ENCODE measurements at places on chromosomes 6 and 20.

- DNase-seq, result peak; percentile 54
Observed at GRCh38 chr6:56909115-56909907, 45.6 kb upstream of the BEND6 start.

DNA sequence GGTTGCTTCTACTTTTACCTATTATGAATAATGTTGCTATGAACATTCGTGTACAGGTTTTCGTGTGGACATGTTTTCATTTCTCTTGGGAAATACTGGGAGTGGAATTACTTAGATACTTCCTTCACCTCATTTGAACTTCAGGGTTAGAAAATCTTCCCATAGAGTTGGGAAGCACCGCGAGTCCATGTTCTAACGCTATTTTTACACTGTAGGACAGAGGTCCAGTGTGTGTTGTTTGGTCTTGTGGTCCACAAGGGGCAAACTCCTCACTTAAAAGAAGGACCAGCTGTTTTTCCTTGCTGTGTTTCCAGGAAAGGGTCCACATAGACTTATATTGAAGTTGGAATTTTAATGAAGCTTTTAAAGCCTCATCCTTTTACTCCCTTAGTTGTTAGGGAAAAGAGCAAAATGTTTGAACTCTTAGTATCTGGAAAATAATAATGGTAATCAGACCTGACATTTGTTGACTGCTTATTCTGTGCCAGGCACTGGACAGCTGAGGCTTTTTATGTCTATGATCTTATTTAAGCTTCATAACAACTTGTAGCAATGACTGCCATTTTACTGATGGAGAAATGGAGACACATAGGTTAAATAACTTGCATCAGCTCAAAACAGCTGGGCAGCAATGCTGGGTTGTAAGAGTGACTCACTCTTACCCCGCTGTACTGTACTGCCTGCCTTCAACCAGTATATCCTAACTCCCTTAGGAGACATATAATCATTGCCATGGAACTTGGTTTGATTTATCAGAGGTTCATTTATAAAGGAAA is 52.0 kb downstream of the CDC5L start:
- DNase-seq, result peak; percentile 83

- peak; percentile 17 for DNase-seq
Observed at GRCh38 chr6:152296648-152297376, 340.4 kb downstream of the SYNE1 start.

DNA sequence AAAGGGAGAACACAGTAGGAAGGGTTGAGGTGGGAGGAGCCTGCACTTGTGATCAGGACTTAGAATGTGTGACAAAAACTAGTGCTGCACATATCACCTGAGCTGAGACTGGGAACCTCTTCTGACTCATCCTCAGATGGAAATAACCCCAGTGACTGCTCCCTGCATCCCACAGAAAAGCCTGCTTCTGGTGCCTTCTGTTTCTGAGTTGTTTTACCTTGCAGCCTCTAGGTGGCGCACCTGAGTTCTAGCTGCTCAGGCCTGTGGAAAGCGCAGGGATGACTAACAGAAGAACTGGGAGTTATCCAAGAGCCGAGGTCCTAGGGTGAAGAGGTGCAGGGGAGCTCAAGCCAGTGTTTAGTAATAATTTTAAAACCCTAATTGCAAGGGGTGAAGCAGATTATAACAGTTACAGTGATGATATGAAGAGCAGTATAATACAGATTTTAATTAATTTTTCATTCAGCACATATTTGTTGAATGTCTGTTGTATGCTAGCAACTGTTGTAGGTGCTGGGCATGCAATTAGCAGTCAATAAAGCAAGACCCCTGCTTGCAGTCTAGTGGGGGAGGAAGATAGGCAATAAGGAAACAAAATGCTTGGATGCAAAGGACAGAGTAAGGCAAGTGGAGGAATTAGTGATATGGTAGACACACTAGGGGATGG is 302.5 kb downstream of the DHX35 start:
- peak; percentile 71 for DNase-seq

DNA sequence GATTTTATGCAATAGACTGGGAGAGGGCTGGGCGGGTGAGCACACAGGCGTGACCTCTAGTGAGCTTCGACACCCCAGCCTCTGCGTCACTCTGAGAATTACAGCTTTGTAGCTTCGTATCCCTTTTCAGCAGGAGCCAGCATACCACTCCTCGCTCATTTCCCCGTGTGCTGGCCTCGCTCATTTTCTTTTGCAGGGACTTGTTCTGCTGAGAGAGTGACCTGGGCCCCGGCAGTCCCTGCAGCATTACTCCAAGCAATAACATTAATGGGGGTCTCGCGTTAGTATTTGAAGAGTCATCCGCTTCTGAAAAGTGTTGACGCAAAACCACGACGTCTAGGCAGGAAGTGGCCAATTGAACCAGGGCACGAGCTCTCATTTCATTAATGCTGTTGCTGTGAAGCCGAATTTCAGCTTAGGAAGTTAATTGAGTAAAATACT is 193.7 kb downstream of the QKI start:
- DNase-seq, result no peak

DNA sequence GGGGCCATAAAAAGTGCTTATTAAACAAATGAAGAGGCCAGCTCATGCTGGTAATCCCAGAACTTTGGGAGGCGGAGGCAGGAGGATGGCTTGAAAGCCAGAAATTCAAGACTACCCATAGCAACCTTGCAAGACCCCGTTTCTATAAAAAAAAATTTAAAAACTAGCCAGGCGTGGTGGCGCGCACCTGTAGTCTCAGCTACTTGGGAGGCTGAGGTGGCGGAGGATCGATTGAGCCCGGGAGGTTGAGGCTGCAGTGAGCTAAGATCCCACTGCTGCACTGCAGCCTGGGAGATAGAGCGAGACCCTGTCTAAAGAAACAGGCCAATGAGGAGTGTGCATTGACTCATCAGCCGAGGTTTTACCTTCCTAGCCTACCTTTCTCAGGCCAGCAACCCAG is 15.2 kb downstream of the NPEPL1 start:
- DNase-seq, result no peak

DNA sequence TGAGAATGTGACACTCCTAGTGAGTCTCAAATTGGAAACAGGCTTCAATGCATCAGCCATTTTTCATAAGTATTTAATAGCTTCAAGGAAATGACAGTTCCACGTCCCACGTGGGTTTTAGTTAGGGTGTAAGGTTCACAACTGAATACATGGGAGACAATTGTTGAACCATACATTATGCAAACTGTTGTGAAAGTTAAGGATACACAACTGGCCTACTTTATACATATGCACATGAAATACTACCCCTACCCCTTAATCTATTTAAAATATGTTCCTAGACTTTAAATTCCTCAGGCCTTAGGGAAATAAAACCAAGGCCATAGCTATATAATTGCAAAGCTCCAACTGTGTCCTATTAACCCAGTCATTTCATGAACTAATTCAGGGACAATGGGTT is 436.1 kb downstream of the BTBD3 start:
- no peak for DNase-seq

- peak; percentile 23 for DNase-seq
Observed at GRCh38 chr20:41654884-41655283, 36.7 kb upstream of the CHD6 start.

DNA sequence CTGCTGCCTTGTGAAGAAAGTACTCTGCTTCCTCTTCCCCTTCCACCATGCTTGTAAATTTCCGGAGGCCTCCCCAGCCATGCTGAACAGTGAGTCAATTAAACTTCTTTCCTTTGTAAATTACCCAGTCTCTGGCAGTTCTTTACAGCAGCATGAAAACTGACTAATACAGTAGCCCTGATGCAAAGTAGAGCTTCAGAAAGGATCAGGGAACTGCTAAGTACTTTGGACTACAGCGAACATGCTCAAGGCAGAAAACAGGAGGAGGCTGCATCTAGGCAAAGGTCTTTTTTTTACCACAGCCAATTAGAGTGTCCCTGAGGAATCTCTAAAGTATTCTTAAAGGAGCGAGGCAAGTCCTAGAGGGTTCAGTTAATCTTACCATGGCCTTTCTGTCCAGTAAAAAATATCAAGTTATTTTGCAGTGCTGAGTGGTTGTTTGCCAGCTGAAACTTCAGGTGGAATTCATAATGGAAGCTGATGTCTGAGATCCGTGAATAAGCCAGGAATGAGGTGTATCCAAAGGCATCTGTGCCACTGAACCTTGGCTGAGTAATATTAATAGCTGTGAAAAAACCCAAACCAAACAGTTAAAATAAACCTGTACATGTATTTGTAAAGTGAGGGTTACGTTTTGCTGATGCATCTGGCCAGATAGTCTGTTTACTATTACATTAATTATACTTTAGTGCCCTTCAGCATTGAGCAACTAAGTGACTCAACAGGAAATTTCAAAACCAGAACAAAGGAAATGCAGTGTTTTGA is 170.4 kb downstream of the PHF3 start:
- DNase-seq, result peak; percentile 95

- DNase-seq, result no peak
Observed at GRCh38 chr20:45282700-45283550, 23.7 kb upstream of the RBPJL start.

DNA sequence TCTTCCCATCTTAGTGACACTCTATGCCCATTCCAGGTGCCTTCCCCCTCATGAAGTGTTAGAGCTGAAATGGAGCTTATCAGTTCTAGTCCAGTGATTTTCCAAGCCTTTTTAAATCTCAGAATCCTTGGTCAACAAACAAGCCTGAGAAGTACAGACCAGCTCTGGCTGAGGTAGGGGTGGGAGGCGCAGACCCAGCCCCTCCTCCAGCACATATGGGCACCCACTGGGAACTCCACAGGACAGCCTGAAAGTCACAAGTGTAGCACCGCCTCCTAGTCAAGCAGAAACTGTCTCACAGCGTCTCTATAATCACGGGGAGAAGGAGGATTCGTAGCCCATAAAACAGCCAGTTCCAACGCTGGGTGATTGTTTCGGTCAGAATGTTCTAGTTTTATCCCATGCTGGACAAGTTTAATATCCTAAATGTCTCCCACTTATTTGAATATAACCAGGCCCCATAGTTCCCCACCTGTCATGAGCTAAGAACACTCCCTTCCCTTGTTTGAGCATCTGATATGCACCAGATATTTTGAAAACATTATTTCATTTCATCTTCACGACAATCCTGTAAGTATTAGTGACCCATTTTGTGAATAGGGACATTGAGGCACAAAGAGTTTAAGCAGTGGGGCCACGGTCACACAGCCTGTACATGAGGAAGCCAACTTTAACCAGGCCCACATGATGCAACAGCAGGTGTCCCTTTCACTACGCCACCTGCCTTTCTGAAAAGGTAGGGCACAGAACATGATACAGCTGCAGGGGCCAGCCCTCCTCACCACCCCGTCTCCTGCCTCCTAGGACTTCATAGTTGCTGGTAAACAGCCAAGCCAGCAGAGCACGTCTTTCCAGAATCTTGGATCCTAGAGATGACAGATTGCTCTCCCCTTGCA is 40.1 kb downstream of the TRAF3IP2 start:
- no peak for DNase-seq

DNA sequence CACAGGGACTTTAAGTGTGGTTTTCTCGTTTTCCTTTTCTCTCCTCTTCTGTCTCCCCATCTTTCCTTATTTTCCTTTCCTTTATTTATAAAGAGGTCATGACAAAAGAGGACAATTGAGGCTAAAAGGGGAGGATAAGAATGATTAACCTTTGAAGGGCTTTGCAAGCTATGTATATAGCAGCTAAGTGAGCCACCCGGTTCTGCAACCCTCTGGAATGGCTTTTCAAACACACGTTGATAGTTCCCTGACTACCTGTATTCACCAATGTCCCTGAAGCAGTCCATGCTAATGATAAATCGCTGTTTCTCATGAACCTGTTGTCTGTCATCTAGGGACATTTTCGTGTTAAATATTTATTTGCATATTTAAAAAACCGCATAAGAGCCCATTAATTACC is 124.4 kb upstream of the RALGAPA2 start:
- DNase-seq, result no peak

- DNase-seq, result no peak
Observed at GRCh38 chr6:51464956-51465355, 622.5 kb downstream of the PKHD1 start.

DNA sequence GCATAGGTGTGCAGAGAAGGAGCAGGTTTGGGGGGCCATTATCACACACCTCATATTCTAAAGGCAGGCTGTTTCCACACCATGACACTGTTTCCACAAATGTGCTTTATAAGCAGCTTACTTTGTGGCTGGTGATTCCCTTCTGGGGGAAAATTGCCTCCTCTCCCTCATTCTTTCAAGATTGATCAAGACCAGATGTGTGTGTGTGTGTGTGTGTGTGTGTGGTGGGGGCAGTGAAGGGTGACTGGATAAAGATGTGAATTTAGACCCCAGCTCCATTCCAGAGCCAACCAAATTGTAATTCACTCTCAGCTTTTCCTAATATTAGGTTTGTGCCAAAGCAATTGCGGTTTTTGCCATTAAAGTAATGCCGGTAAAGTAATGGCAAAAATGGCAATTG is 45.6 kb downstream of the EDN3 start:
- DNase-seq, result no peak

- DNase-seq, result no peak
Observed at GRCh38 chr20:53146201-53146891, 174.2 kb downstream of the TSHZ2 start.

DNA sequence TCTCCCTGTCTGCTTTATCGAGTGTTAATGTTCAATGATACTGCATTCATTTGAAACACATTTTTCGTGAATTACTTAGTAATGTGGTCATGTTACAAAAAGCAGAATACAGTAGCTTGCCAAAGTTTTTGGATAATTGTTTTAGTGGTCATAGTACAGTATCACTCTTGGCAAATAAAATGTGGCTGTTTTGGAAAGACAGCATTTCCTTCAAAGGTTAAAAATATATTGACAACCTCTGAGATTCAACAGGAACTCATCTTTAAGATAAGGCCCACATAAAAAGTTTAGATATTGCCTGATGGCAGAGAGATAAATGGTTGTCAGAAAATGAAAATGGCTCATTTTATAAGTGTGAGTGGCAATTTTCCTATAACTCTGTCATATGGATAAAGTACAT is 297.7 kb upstream of the MAN1A1 start:
- no peak for DNase-seq

DNA sequence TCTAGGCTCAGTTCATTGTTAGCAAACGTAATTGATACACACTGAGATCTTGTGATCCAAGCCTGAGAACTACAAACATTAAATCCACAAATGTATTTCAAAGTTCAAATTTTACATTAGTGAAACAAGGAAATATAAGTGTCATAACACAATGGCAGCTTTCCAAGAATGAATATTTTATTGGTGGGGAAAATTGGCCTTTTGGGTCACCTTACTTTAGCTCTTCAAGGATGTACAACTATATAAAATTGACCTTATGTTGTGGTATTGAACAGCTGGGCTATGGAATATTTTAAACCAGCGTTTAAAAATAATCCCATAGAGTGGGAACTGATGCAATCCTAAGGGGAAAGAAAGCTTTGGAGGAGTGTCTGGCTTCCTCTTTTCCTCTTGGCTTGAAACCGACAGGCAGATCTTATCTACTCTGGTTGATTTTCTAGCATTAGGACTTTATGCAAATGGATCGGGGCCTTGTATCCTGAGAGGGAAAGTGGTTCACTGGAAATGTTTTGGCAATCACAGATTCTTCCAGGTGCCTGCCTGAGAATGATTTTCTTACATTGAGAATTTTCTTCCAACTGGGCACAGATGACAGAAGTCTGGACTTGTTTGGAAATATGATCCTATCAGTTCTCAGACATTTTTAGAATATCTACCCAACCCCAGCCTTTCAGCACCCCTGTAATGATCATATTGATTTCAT is 184.8 kb upstream of the ECI2 start:
- peak; percentile 65 for DNase-seq

Measured in IMR-90 (cell line).